ENCODE measurements at places on chromosomes 16 and 17.

DNA sequence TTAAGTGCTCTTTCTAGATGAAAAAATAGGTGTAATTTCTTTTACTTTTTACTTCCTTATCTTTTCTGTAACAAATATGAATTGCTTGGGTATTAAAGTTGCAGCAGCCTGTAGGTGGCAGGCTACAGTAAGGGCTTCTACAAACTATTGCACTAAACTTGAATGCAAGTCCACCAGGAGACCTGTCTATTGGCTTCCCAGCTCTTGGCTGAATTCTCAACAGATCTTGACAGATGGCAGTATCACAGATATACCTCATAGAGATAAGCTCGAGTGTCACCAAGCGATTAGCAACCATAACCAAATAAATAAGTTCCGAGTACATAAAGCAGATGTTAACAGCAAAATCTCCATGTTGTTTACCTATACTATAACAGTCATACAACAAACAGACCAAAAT is 5.9 kb downstream of the BBS2 start:
- no peak for DNase-seq

- no peak for DNase-seq
Measured at GRCh38 chr17:50536683-50537646, 4.4 kb downstream of the EPN3 start.

GRCh38 chr17:17391668-17392370 is 85.0 kb upstream of the MED9 start:
- no peak for DNase-seq

- DNase-seq = no peak
Measured at GRCh38 chr17:40612599-40613244, 34.9 kb downstream of the SMARCE1 start.

GRCh38 chr17:64413513-64413912 is 22.9 kb upstream of the PECAM1 start:
- no peak for DNase-seq

DNA sequence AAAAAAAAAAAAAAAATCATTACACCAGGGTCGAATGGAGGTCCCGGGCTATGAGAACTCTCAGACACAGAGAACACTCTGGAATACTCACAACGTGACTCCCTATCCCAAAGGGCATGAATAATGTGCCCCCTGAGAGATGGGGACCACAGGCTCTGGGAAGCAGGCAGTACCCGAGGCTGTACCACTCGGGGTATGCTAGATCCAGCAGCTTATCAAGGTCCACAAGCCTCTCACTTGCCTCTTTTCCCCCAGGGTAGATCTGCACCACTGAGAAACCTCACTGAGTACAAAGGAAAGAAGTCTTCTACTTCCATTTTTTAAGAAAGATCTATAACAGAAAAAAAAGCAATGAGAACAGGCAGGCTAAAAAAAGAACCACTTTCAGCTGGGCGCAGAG is 40.5 kb downstream of the WDR59 start:
- DNase-seq = no peak

- no peak for DNase-seq
Measured at GRCh38 chr17:46770818-46771560, 47.5 kb downstream of the WNT3 start.

DNA sequence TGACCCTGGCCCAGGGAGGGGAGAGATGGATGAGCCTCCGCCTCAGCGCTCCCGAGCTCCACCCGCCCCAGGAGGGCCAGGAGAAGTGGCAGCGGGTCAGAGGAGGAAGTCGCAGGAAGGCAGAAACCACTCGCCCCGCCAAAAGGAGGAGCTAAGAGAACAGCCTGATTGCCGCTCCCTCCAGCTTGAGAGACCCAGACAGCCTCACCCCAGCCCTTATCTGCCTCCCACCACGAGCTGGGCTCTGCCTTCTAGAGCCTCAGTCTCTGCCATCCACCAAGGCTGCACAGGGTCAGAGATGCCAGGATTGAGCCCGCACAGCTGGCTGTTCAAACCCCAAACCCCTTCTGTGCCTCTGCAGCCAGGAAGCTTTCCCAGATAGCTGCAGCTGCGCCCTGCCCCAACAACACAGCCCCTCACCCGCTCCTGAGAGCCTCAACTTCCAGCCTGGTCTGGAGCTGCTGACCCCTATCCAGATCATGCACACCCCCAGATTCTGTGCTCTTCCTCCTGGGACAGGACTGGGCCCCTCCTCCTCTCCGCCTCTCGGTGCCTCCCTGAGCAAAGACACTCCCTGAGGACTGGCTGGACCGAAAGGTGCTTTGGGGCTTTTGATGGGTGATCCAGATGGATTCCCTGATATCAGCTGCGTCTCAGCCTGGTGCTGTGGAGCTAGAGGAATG is 1.0 kb upstream of the ATP2A3 start:
- no peak for DNase-seq

GRCh38 chr16:67945392-67945933 is 1.5 kb upstream of the LCAT start:
- no peak for DNase-seq

GRCh38 chr17:46868689-46869187 is 17.4 kb downstream of the WNT9B start:
- no peak for DNase-seq

DNA sequence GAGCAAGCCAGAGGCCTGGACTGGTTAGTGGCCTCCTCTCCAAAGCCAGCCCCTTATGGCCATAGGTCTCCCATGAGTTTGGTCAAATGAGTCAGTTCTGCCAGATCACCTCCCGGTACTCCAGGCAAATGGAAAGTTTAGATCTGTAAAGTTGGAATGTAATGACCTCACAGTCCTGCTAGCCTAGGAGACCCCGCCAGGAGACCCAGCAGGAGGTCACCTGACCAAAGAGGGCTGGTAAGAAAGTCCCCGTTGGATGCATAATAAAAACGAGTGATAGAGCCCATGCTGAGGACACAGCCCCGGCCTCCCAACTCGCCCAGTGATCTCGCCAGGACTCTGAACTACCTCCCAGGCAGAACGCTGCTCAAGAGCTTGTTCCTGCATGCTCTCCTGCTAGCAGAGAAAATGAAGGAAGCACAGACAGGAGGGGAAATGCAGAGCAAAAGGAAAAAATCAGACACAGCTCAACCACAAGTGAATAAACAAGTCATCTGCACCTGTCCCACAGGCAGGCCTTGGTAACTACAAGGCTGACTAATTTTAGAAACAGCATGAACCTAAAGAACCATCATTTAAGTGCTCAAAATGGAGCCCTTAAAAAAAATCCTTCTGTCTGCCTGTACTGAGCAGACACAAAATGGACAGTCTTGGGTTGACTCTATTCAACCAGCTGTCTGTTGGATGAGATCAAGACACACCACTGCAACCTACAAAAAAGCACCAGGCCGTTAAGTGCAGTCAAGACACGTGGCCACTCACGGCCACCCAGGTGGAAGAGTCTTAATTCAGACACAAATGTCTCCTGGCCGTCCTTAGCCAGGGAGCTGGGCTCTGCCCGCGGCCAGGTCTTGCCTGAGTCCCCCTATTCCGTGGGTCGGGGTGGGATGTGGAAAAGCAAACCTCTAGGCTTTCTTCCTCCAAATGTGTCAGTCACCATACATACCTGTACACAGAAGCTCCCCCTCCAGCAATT is 9.2 kb downstream of the CDIP1 start:
- no peak for DNase-seq

- no peak for DNase-seq
Measured at GRCh38 chr16:84678541-84678940, 21.3 kb upstream of the USP10 start.

- DNase-seq = no peak
Measured at GRCh38 chr16:27098366-27099049, 31.8 kb downstream of the C16orf82 start.

DNA sequence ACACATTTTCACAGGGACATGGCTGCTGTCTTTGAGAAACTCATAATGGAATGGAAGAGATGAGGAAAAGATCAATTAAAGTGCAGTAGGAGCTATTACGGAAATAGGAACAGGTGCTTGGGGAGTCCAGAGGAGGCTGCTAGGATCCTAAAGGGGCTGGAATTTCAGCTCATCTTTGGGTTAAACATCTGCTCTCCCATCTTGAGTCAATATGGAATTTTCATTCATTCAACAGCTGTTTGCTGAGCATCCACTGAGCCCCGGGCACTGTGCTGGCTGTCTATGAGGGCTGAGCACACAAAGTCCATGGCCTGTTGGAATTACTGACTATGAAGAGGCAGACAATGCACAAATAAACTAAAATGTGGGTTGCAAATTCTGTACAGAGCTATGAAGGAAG is 47.9 kb downstream of the ASIC2 start:
- no peak for DNase-seq

GRCh38 chr17:77395501-77396048 is 254.8 kb downstream of the SEC14L1 start:
- DNase-seq = no peak

DNA sequence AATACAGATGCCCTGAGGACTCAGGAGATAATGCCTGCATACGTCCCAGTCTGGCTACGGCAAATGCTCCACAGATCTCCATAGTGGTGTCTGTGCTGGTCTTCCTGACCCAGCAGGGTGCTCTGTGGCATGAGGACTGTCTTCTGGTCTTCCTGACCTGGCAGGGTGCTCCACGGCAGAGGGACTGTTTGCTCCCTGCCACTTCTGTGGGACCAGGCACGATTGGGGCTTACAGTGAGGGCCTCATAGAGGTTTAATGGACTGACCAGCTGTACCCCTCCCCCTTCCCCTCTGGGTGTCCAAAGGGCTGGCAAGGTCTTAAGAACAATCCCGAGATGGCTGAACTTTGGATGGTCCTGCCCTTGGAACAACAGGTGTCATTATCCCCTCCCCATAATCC is 123.1 kb downstream of the C16orf78 start:
- no peak for DNase-seq

GRCh38 chr16:17520561-17520960 is 49.8 kb upstream of the XYLT1 start:
- DNase-seq = no peak

DNA sequence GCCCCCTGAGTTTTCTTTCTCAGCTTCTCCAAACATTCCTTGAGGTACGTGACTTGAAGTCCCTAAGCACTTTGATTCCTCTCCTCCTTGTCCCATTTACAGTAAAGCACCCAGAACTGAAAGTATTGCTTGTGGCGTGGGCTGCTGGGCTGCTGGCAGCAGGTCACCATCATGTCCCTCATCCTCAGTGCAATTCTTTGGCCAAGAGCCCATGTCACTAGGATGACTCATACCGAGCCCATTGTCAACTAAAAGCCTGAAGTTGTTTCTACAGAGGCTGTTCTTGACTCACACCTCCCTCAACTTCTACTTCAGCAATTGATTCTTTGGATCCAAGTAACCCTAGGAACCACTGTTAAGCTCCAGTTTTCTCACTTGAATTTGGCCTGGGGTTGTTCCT is 54.3 kb downstream of the KPNA2 start:
- DNase-seq = no peak

Data from cortex of kidney (tissue), 1 donor.